ENCODE measurements at places on chromosomes 2 and 18.

GRCh38 chr2:27960237-27960912 lies 69.8 kb downstream of the BABAM2 start:
- no peak for DNase-seq

DNA sequence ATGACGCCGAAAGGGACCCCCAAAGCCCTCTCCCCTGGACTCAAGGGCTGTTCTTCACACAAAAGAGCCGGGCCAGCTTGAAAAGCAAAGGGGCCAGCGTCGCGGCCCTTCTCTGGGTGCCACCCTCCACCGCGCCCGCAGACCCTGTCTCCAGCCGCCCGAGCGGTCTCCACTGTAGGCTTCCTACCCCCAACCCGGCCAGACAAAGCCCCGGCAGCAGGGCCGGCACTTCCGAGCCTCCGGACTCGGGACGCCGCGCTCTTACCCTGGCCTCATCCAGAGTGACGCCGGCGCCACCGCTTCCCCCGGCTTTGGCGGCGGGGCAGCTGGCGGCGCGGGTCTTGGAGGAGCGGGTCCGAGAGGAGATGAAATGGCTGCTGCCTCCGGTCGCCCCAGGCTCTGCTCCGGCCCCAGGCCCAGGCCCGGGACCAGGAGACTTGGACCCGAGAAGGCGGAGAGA lies 603 bp downstream of the ATAD2B start:
- peak; percentile 77 for DNase-seq

DNA sequence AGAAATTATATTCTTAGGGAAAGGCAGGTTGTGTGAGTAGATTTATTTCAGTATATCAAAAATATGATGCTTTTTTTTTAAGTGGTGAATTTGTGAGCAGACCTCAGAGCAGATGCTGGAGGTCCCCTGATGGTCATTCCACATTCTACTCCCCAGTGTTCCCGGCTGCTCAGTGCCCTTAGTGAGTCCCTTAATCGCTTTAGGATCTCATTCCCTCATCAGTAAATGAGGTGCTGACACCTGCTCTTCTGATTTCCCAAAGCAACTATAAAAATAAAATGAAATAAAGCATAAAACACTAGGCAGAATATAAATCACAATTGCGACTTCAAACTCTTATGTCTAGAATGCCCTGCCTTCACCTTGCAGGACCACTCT lies 216.2 kb upstream of the TNP1 start:
- no peak for DNase-seq

- DNase-seq: no peak
Measured at GRCh38 chr2:100518801-100519200, 44.0 kb upstream of the PDCL3 start.

- no peak for DNase-seq
Measured at GRCh38 chr18:59468821-59469220, 109.8 kb upstream of the LMAN1 start.

GRCh38 chr2:55901941-55902340 lies 21.6 kb downstream of the EFEMP1 start:
- DNase-seq: no peak

DNA sequence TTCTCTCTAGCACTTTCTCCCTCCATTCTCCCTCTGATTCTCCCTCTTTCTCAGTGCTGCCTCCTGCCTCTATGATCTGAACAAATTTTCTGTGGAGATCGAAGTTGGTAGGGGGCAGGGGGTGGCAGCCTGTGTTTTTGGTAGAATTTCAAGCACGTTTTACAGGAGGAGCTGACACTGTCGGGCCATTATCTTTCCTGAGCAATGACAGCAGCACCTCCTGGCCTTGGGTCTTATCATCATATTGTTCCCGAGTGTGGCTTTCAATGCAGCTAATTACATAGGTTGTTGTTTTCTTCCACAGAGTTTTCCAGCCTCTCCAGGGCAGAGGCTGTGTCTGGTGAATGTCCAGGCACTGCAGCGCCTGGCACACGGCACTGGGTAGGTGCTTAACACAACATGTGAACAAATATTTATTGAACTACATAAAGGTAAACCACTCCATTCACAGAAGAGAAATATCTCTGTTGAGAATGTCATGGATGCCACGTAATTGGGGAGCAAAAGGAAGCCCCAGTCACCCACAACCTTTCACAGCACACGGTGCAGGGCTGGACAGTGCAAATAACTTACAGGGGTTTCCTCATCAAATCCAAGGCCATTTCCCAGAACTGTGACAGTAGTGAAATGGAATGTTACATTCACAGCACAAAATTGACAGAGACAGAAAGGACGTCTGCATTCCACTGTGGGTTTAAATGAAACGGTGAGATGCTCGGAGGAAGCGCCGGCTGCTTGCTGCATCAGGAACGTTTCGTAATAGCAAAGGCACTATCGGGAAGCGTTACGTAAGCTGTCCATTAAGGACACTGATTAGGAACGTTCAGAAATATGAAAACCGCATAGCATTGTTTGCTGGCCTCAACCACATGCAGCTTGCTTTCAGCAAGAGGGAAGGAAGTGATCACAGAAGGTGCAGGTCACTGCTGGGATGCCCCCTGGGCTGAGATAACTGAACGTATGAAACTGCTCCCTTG lies 6.5 kb upstream of the KCNG2 start:
- DNase-seq: peak; percentile 81

- no peak for DNase-seq
Measured at GRCh38 chr18:10370716-10371115, 83.7 kb upstream of the APCDD1 start.

- no peak for DNase-seq
Measured at GRCh38 chr18:31233621-31234275, 71.1 kb upstream of the DSC1 start.

GRCh38 chr2:26585100-26585499 lies 56.1 kb downstream of the CIB4 start:
- peak; percentile 73 for DNase-seq

Measured in cardiac septum (tissue), 1 donor.